Activated T-cell treated with anti-CD3 and anti-CD28 coated beads for 4 hours (primary cell): ENCODE measurements at places on chromosomes 3 and 15.

DNA sequence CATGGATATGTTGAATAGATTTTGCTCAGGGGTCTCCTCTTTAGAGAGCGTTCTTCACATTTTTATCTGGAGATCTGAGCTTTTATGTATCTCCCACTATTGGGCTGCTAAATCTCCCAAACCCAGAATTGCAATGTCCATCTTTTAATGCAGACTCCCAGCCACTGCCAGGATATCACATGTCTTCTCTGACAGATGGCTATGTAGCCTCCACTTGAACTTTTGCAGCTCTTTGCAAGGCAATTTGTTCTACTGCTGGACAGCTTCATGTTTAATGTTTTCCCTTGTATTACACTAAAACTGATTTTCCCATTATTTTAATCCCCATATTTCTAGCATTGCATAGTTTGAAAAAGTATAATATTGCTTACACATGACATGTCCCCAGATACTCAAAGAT, 177.2 kb downstream of the LPP start:
- DNase-seq, result no peak

GRCh38 chr15:74626752-74627692, 11.4 kb downstream of the CLK3 start:
- no peak for DNase-seq

DNA sequence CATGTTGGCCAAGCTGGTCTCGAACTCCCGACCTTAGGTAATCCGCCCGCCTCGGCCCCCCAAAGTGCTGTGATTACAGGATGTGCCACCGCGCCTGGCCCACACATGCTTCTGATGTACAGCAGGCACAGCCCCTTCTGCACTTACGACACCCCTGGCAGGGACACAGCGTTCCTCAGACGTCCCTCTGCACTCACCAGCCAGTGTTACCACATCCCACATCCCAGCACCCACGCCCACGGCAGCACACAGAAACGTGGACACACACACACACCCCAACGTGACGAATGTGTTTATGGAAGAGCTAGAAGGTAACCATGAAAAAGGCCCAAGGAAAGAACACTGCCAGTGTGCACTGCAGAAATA, 576 bp upstream of the RPAP1 start:
- no peak for DNase-seq

GRCh38 chr3:10338591-10339353, 17.9 kb upstream of the SEC13 start:
- DNase-seq, result no peak

DNA sequence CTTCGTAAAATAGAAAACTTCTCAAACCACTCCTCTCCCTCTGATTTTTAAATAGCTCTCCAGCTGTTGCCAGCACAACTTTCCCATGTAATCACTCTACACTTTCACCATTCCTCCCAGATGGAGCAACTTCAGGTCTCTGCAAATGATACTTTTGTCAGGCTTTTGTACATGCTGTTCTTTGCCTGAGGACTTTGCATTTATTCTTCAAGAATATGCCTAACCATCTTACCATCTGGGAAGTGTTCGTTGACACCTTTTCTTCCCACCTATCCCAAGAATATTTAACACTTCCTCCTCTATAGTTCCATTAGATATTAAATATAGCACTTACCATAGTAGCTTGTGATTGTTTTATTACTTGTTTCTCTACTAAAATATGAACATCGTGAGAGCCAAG, 703.7 kb downstream of the CADM2 start:
- DNase-seq, result no peak

- DNase-seq, result no peak
These were observed 94.3 kb downstream of the XRN1 start for GRCh38 chr3:142353571-142353970.

GRCh38 chr15:59738676-59739075, 49.6 kb upstream of the BNIP2 start:
- DNase-seq, result no peak

DNA sequence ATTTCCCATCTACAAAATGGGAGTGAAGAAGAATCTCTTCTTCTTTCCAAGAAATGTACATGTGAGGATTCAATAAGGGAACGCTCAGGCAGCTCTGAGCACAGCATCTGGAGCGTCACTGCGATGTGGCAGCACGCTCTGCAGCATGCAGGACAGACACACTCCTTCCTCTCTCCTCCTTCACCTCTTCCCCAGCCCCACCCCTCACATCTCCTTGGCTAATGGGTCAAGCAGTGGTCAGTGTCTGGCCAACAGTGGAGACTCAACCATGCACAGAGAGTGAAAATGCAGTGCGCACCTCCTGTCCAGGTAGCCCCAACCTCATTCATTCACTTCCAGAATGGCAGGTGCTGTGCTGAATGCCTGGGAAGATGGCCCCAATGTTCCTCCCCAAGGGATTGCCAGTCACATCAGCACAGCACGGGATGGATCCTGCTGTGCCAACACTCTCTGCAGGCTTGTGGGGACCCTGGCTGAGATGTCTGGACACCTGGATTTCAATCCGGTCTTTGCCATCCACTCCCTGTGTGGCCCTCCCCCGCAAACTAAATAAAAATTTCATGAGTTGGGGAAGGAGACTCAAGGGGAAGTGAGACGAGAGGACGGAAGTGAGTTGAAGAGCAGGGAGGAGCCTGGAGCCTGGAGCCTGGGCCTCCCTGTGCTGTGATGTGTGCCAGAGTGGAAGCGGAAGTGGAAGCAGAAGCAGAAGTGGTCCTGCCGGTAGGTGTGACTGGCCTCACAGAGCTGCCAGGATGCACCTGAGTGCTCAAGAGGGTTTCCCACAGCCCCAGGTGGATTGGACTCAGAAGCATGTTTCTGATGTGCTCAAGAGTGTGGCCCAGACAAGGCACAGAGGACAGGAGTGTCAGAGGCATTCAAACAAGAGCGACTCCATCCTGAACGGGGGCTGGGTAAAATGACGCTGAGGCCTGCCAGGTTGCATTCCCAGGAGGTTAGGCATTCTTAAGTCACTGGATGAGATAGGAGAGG, 163.9 kb downstream of the SMAD6 start:
- no peak for DNase-seq

GRCh38 chr15:83844742-83845141, 190.8 kb downstream of the ADAMTSL3 start:
- DNase-seq, result no peak

DNA sequence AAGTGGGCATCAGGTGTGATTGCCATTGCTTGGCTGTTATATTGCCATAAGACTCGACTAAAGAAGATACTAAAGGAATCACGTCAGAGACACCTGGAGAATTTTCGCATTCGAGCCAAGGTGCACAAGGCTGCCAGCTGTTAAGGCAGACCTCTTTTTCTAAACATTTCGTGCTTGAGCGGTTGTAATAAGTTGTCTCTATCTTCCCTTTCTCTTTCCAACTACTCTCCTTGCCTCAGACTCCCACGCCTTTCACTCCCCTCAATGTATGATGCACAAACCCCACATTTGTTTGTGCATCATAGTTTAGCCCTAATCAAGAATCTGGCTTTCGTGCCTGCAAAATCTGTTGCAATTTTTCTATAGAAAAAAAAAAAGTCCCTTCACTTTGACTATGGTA, 118.0 kb downstream of the IQCH start:
- no peak for DNase-seq

GRCh38 chr3:13498354-13499060, 18.4 kb downstream of the HDAC11 start:
- no peak for DNase-seq

GRCh38 chr3:195388380-195388779, 54.4 kb downstream of the ACAP2 start:
- no peak for DNase-seq

GRCh38 chr3:127590593-127591465, at the start of gene TPRA1:
TPRA1 (minus strand) TSS chr3:127590733; CDS start chr3:127580146, 10,587 bp downstream.
- peak; percentile 61 for DNase-seq

DNA sequence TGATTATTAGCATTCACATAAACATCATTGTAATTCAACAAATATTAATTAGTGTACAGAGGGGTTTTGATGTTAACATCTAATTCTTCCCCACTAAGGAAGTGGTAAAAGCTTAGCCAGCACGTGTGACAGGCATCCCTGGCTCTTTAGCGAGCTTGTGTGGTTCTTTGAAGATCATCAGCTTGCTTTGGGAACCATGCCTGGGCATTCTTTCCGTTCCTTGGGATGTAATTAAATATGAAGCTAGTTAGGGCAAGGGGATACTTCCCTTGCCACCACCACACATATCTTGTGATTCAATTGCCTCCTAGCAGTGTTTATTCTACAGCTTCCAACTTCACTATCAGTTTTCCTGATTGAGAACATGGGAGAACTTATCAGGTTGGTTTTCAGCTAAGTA, 246.5 kb downstream of the MYRIP start:
- no peak for DNase-seq

GRCh38 chr3:88703501-88704059, 403.8 kb upstream of the EPHA3 start:
- DNase-seq, result no peak

DNA sequence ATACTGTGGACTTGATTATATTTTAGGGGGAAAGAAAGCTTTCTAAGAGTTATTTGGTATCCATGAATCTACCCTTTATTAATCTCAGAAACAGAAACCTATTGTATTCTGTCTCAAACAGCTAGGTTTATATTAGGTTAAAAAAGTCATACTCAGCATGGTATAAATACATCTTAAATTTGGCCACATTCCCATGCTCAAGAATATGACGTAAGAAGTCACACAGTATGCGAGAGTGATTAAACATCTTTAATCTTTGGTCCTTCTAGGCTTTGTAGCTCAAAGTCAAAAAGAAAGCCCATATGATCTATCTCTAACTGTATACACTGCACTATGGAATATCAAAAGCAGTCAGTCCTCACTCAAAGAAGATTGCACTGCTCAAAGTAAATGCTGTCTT, 131.4 kb downstream of the EPHA3 start:
- no peak for DNase-seq

DNA sequence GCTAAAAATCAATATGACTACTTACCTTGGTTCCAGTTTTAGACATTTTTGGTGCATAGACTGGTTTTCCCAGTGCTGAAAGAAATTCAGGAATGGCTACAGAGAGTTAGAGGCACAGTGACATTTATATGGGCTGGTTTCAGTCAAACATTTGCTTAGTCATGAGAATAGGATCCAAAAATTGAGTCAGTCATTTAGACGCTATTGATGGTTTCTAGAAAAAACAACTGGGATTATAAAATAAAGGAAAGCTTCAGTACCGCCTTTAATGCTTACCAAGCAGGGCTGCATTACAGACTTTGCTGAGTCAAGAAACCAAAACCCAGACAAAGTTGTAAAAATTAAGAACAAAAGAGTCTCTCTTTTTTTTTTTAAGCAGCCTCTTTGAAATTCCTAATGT, at the start of gene CRYGS:
Gene CRYGS (minus strand): TSS at position 100 of the 400 bp plus-strand sequence. CDS start 54 bp downstream, at position 46.
- DNase-seq, result no peak

DNA sequence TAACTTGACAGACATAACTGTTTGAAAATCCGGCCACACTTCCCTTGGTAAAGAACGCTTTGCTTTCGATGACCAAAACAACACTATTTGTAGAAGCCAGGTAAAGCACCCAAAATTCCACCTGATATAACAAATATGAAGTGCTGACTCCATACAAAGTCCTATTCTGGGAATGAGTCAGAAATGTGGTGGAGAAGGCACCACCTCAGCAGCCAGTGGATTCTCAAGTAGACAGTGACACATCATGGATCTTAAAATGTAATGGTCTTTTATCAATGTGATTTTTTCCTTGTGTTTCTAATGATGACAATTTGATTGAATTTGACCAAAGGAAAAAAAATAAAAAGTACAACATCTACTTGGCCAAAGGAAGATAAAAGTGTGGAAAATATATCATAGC, 135.0 kb upstream of the WNT5A start:
- no peak for DNase-seq

DNA sequence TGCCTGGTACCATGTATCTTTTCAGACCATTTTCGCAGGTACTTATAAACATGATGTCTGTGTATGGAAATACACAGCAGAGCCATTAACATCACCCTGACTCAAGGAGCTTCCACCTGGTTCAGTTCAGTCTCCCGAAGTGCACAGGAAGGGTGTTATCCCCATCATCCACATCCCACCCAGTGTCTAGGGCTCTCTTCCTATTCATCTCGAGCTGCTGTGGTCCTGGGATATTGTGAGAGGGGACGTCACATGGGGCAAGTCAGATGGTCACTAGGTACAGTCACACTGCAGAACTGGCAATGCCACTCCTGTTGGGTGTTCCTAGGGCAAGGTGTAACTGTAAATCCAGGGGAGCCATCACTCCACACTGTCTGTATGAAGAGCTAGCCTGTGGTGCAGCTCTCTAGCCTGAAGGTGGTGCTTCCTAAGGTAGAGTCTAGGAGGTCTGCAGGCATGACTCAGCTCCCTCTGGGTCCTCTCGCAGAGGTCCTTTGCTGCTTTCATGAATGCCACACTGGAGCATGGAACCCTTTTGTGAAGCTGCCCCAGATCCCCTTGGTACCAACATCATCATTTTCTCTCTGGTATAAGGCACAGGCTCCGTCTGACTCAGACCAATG, 13.9 kb downstream of the ISLR2 start:
- no peak for DNase-seq

DNA sequence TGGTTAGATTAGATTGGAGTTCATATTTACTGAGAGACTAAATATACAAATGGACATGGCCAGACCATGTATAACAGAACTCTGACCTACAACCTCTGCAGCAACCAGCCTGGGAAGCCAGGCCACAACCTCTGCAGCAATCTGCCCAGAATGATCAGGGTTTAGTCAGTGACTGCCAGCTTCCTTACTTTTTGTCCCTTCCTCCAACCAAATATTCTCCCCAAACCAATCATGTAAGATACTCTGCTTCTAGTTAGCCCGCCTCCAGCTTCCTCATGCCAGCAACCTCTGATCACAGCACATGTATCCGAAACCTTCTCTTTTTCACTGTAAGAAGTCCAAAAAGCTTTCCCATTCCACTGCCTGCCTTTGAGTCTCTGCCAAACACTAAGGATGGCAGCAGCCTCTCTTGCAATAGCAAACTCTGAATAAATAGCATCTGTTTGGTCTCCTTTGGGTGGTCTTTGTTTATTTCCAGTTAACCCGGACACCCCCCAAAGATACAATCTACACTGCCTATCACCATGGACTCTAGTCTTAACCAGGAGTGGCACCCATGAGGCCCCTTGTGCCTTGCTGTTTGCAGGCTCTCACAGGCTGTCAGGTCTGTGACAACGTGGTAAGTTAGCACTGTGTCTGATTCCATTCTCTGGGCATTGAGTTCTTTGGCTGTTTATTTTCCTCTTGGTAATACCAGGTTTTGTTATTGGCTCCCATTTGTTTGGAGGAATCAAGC, 102.2 kb downstream of the ERC2 start:
- DNase-seq, result no peak

DNA sequence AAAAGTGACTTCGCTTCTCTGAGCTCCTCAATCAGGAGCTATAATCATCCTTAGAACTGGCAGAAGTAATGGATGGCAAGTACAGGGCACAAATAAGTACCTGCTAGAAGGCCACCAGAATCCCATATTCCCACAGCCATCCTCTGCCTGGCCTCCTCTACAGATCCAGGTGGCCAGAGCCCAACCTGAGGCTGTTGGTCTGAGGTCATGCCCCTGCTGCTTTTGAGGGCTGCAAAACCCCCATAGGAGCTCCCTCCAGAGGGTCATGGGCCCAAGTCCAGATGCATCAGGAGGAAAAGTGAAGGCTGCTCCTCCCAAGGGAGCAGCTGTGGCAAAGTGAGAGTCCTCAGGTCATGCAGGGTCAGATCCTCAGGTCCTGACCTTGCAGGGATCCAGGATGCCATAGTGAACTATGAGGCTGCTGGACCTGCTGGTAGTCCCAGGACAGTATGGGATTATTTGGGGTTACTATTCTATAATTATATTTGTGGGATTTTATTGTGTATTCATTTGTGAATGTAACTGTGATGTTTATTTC, 3.0 kb upstream of the PLCD1 start:
- no peak for DNase-seq
